Neural crest cell (in vitro differentiated cells): ENCODE measurements at places on chromosomes 7 and 10. TPM values are rescaled to one million over a fixed set of nuclear protein-coding genes. Genes with fewer than 3 reads are reported as not detected.

DNA sequence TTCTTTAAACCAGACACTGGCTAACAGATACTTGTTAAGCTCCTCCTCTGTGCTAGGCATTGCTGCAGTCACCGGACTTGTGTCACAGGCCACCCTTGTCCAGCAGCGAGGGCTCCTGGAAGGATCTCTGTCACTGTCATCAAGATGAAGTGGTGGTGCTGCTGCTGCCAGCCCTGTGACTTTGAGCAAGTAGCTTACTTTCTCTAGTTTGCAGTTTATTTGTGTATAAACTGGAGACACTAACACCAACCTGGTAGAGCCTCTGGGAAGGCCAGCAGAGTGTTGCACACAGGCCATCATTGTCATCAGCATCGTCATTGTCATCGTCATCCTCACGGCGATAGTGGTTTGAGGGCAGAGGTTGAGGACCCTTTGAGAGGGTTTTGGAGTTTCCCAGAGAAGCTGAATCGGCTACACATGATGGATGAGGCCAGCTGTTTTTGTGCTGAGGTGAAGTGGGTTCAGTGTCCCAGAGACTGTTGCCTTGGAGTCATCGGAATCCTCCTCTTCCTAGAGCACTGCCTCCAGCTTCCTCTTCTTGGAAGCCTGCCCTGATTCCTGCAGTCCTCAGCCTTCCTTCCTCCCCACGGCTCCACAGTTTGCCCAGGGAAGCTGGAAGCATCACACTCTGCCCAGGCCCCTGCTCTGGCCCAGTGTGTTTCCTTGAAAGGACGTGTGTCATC lies 128.4 kb downstream of the GRK5 start:
- DNase-seq: no peak

DNA sequence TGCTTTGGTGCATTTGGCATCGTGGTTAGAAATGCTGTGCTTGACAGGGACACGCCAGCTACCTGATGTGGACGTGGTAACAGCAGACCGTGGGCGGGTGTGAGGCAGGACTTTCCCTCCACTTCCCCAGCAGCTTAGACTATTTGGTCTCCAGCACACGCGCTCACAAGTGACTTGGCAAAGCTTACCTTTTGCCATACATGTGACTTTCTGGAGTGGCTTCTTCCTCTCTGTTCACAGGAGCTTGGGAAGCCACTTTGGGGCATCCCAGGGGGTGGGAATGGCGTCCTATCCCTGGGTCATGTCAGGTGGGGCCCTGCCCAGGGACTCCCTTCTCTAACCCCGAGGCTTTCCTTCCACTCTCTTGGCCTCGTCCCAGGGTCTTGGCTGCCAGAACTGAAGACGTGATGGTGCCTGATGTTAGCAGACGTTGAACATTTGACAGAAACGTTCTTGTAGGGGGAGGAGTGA lies 228.7 kb upstream of the KLF6 start:
- no peak for DNase-seq

DNA sequence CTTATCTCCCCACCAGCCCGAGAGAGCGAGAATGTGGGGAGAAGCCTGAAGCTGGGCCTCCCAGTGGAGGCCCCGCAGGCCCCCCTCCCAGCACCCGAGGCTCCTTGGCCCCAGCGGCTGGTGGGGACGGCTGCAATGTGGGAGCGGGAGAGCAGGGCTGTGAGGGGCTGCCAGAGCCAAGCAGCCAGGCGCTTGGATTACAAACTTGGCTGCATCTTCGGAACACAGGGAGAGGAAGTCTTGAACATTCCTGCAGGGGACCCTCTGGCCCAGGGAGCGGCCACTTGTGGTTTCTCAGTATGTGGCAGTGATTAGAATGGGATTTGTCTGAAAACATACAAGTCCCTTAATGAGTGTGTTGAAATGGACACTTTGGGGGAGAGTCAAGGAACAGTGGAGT lies 23.2 kb downstream of the ELN start:
- no peak for DNase-seq

GRCh38 chr7:155681663-155682062 lies 37.2 kb downstream of the RBM33 start:
- no peak for DNase-seq

GRCh38 chr7:26787701-26788100 lies 76.7 kb downstream of the SKAP2 start:
- DNase-seq: no peak

- DNase-seq: peak; percentile 4
Measured at GRCh38 chr10:99658622-99659030, 683 bp upstream of the ENTPD7 start.

The CDK14 gene
- 42.2 and 49.6 TPM in 2 replicates for total RNA-seq
